ENCODE measurements at places on chromosomes 4 and X.
A peak's percentile ranks its signal among the peaks of the same experiment; 100 is the strongest.

DNA sequence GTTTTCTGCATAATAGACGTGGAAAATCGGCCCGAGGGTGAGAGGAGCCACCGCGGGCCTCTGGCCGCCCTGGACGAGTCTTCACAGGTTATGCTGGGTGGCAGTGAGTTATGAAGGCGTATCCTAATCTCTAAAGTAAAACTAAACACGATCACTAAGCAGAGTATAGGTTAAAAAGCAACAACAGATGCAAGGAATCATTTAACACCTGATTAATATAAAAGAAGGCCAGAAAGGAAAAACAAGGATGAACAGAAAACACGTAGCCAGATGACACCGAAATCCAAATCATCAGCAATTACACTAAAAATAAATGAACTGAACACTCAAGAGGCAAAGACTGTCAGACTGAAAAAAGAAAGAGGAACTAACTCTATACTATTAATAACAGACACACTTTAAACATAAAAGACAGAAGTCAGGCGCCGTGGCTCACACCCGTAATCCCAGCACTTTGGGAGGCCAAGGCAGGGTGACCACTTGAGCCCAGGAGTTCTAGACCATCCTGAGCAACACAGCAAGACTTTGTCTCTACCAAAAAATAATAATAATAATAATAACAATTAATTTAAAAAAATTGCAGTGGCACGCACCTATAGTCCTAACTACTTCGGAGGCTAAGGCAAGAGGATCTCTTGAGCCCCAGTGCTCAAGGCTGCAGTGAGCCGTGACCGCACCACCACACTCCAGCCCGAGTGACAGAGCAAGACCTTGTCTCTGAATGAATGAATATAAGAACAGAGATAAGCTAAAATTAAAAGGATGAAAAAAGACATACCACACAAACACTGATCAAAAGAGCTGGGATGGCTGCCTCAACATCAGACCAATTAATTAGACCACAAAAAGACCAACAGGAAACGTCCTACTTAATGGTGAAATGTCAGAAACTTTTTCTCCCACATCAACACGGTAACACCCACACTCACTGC is 30.0 kb downstream of the CTBP1 start:
- DNase-seq, result no peak

- no peak for DNase-seq
Observed at GRCh38 chrX:103520386-103520785, 1.1 kb upstream of the RAB40A start.

- DNase-seq, result no peak
Observed at GRCh38 chr4:174764105-174764729, 64.8 kb downstream of the GLRA3 start.

DNA sequence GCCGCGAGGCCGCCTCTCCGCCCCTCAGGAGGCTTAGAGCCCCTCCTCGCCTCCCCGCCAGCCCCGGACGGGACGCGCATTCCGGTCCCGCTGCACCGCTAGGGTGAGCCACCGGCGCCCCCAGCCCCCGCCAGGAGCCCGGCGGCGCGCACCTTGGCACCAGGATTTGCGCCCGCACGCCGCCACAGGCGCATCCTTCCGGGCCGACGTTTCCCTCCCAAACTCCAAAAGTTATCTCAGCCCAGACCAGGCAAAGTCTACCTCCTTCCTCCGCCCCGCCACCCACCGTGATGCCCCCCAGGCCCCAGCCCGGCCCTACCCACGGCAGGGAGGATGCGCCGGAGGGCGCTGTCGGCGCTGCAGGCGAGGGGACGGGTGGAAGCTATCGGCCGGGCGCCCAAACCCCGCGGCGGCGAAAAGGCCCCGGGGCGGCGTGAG is 538 bp downstream of the SCML2 start:
- DNase-seq, result no peak

GRCh38 chr4:144646523-144647094 is 653 bp downstream of the HHIP start:
- DNase-seq, result no peak

- DNase-seq, result no peak
Observed at GRCh38 chr4:11545651-11546050, 117.0 kb upstream of the HS3ST1 start.

DNA sequence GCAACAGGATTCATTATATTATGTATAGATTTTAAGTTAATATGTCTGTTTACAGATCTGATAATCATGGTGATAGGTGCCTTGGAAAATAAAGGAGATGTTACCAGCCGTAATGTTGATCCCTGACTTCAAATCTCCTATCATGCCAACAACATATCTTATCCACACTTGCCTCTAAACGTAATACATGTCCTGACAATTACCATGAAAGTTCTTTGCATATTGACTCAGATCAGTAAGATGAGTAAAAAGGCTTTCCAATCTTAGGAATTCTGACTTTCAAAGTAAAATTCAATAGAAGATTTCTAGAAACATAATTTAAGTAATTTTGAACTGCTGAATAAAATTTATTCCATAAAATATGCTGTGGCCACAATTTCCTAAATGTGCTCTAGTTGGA is 513.3 kb downstream of the ANKRD50 start:
- DNase-seq, result no peak

DNA sequence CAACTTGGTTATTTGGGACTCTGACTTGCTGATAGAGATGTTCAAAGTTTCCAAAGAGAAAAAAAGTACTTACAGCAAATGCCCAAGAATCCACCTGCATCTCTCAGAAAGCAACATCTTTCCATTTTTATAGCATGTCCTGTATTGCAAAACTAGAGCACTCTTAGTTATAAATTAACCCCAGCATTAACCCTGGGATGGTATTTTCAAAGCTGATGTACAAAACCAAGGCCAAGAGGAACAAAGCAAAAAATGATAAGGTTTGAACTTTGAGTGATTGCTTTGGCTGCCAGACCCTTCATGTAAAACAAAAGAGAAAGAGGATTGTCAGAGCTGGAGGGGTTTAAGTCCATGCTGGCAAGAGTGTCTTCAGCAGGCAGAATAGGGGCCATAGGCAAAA is at the start of gene SERPINA7:
SERPINA7 (minus strand) TSS at position 103 of the 400 bp plus-strand sequence. CDS start 1,669 bp downstream, outside the sequence.
- no peak for DNase-seq

- no peak for DNase-seq
Observed at GRCh38 chr4:70829492-70829891, 10.2 kb downstream of the GRSF1 start.

DNA sequence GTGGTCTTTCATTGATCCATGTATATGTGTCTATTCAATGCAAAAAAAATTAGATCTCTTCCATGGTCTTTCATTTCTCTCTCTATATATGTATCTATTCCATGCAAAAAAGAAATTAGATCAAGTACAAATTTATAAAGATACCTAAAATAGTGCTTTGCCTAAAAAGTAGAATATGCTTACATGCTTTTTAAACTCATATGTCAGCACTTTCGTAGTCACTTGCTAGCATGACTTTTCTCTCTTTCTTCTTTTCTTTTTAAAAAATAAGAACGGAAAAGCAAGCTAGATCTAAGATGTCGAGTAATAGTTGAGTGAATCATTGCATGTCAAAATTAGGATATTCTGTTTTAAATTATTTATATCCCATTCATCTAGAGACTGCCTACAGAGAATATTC is 50.9 kb downstream of the PKD2 start:
- DNase-seq, result no peak

DNA sequence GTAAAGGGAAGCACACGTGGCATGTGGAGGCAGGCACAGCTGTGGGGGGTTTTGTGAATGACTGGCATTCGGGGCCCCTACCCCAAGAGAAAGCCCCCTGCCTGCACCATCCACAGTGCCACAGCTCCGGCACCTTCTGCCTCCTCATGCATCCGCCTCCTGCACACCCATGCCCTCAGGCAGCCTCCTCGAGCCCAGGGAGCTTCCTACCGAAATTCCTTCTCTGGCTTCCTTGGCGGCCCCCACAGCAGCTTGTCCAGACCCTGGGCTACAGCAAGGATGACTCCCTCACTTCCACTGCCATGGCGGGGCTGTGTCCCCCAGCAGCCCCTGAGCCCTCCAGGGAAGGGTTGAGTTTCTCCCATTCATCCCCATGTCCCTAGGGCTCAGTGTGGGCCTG is 99.9 kb downstream of the WFS1 start:
- no peak for DNase-seq

- no peak for DNase-seq
Observed at GRCh38 chr4:93710847-93711430, 117.6 kb upstream of the ATOH1 start.

DNA sequence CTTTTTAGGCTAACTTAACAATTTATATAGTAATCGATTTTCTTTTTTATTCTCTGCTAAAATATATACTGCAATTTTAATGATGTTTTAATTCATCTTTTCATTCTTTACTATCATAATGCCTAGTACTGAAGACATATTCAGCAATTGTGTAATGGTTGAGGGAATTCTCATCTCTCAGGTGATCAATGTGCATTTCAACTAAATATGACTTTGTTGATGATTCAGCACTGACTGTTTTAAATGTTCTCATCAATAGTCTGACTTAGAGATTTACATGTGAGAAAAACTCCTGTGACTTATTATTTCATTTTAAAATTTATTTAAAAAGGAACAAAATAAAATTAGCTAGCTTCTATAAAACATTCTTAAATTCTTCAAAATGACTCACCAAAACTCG is 1450.3 kb downstream of the STIM2 start:
- DNase-seq, result no peak

DNA sequence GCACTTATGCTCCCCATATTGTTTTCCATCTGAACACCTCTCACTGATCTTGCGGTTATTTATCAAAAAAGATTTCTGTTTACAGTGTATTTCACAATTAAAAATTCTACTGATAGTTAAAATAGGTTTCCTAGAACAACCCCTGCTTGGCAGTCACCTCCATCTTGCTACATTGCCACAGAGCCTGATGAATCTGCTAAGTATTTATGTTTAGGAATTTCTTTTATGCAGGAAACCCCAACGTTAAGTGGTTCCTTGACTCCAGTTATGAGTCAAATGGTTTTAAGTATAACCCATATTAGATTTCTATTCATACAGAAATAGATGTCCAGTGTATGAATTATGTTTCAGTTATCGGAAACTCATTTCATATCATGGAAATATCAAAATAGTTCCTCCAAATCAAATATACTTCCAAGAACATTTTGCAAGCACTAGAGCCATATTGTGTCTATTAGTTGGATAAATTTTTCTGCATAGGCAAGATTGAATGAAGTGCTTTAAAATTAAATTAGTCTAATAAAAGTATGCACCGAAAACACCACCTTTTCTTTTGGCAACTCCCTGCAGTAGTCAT is 20.6 kb downstream of the GALNT7 start:
- no peak for DNase-seq

- no peak for DNase-seq
Observed at GRCh38 chr4:55727746-55728145, 91.6 kb upstream of the NMU start.

- DNase-seq, result no peak
Observed at GRCh38 chr4:6924361-6924779, 14.7 kb downstream of the TBC1D14 start.

GRCh38 chr4:174522183-174523024 is at the start of gene HPGD:
HPGD (minus strand) TSS chr4:174522488; CDS start chr4:174522451, 37 bp downstream.
- peak; percentile 46 for DNase-seq
